ENCODE measurements at places on chromosomes 6 and 20.

GRCh38 chr6:25175196-25175595 is 104.0 kb upstream of the CARMIL1 start:
- DNase-seq = no peak

- DNase-seq = no peak
These were observed 212.6 kb upstream of the FOXQ1 start for GRCh38 chr6:1099264-1099663.

DNA sequence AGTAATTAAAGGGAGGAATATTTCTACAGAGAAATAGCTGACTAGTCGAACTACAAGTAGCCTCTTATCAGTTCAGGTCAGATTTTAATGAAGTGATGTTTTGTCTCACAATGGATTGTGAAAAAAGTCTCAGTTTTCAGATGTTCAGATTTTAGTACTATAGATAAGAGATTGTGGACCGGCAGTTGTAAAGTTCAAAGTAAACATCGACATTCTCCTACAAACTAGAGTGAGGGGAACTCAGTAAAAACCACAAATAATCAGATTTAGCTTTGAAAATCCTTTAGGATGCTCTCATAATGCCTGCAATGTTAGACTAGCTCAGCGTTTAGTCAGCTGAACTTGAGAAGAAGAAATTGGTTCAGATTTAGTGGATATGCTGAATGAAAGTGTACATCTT is 39.9 kb downstream of the RCAN2 start:
- no peak for DNase-seq

DNA sequence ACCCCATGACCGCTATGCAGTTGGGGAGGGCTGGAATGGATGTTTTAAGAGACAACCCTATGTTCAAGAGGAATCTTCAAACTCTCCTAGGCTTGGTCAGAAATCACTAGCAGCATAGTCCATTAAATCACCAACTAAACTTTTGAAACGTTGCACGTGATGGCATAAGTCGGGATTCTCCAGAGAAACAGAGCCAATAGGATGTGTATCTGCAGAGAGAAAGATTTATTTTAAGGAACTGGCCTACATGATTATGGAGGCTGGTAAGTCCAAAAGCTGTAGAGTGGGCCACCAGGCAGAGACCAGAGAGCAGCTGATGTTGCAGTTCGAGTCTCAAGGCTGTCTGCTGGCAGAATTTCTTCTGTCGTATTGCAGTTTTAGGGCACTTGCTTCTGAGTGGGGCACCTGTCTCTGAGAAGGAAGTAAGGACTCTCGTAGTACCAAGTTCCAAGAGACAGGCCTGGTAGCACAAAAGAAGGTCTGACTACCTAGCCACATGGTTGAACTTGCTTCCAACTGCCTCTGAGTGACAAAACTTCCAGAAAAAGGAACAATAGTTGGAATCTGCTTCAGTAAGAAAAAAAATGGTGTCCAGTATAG is 11.9 kb upstream of the IFNGR1 start:
- no peak for DNase-seq

DNA sequence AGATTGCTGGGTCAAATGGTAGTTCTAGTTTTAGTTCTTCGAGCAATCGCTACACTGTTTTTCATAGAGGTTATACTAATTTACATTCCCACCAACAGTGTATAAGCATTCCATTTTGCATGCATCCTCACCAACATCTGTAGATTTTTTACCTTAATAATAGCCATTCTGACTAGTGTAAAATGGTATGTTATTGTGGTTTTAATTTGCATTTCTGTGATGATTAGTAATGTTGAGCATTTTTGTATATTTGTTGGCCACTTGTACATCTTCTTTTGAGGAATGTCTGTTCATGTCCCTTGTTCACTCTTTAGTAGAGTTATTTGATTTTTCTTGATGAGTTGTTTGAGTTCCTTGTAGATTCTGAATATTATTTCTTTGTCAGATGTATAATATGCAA is 236.2 kb downstream of the GRM1 start:
- DNase-seq = no peak

DNA sequence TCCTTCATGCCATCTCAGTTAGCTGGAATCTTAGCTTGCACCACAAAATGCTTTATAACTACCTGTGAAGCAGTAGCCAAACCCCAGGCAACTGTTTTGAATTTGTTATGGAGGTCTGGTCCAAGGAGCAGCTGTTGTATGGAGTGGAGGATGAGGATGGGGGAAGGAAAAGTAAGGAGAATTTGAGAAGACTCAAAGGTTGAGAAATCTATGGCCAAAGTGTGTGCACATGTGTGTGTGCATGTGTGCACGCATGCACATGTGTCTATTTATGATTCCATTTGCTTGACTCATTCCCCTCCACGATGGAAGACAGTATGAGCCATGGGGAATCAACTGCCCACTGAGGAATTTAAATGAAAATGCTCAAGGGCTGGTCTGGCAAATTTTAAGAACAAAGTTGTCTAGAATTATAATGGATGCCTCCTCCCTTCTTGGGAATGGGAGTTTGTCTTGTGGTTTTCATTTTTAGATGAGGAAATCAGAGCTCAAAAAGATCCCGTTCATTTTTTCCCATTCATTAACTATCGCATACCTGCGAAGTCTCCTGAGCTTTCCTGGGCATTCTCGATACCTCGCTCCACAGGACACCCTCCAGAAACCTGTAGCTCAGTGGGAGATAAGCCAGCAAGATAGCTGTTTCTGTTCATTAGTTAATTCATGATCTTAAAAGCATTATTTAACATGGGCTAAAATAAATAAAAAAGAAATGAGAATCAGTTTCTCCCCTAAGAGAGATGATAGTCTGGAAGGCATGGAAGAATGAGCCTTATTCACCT is 152.3 kb upstream of the NEDD9 start:
- DNase-seq = no peak

- no peak for DNase-seq
These were observed 61.7 kb downstream of the RIPOR3 start for GRCh38 chr20:50629670-50630045.

DNA sequence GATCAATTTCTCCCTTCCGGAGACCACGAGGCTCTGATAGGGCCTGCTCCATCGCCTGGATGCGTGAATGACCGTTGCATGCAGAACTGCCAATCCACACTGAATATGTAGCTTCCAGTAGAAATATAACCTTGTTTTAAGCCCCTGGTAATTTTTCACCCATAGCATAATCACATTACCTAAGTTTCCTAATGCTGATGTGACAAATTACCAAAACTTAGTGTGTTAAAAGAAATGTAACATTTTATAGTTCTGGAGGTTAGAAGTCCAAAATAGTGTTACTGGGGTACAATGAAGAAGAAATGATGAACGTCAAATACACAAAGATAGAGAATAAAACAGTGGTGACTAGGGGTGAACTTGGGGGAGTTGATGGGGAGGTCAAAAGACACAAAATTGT is 22.0 kb upstream of the SIRPD start:
- no peak for DNase-seq
